ENCODE measurements at places on chromosomes 2 and 18.

DNA sequence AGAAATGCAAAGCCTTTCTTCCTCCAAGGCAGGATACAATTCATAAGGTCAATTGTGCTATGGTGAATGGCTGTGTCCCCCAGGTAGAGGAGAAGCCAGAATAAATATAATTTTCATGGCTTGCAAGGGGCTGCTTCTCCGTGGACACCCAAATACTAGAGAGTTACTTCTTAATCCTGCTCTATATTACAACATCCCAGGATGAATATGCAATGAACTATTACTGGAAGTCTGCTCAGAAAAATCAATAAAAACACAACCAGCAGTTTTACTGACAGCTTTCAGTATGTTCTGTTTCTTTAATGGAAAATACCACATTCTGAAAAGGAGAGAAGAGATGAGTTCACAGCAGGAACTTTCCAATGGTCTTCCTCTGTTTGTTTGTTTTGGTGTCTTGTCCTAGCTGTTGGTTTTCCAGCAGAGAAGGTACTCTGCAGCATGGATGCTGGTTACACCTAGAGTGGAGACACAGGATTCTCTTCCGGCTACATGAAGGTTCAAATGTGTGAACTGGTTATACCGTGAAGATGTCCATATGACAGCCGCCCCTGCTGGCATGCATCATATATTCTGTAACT is 213.0 kb downstream of the PID1 start:
- DNase-seq, result no peak

- DNase-seq, result peak; percentile 12
Measured at GRCh38 chr2:140550821-140551220, 1580.0 kb downstream of the LRP1B start.

GRCh38 chr2:233822781-233823730 is 31.3 kb downstream of the HJURP start:
- DNase-seq, result no peak

- no peak for DNase-seq
Measured at GRCh38 chr2:55901941-55902340, 21.6 kb downstream of the EFEMP1 start.

DNA sequence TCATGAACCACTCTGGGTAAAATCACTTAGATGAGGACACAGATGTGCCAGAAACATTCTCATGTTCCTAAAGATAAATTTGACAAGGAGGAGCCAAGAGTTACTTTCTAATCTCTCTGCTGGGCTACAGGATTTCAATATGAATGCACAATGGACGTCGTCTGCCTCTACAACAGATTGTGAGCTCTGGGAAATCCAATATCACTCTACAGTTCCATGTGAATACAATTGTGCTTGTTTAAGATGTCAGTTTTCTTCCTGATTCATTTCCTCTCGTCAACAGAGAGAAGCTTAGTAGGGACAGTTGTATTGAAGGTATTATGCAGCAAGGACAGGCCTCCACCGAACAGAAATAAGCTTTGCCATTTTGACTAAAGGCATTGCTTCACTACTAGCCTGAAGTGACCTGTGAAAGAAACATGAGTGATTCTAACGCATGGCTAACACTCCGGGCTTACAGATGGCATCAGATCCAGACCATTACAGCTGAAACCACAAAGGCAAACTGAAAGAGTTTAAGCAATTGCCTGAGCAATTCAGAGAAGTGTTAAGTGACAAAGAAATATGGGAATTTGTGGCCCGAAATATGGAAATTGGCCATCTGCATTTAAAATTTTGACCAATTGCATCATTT is 1591.5 kb downstream of the LRP1B start:
- DNase-seq, result no peak

DNA sequence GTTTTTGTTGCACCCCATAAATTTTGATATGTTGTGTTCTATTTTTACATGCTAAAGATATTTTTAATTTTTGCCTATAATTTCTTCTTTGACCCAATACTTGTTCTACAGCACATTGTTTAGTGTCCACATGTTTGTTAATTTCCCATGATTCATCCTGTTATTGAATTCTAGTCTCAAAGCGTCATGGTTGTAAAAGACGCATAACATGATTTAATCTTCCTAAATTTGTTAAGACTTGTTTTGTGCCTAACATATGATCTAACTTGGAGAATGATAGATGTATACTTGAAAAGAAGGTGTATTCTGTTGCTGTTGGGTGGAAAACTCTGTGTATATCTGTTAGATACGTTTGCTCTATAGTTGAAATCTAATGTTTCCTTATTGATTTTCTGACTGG is 27.1 kb upstream of the SULT1C3 start:
- no peak for DNase-seq

GRCh38 chr2:107320881-107321280 is 434.9 kb upstream of the ST6GAL2 start:
- DNase-seq, result no peak

DNA sequence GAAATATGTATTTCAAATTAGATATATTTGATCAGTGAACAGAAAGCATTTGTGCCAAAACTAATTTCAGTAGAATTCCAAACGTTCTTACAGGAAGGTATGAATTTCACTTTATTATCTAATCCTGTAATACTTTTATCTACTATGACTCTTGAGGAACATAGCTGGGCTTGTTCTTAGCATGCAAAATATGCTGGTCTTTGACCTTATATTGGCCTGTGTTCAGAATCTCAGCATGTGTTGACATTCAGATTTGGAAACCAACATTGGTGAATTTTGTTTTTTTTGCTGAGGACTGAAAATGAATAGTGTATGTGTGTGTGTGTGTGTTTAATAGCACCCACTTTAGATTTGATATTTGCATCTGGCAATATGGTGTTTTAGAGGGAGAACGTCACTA is 112.2 kb downstream of the MEIS1 start:
- no peak for DNase-seq

GRCh38 chr2:186887107-186888090 is 38.4 kb upstream of the ZSWIM2 start:
- no peak for DNase-seq

- DNase-seq, result no peak
Measured at GRCh38 chr18:27249933-27250332, 64.8 kb upstream of the CHST9 start.

DNA sequence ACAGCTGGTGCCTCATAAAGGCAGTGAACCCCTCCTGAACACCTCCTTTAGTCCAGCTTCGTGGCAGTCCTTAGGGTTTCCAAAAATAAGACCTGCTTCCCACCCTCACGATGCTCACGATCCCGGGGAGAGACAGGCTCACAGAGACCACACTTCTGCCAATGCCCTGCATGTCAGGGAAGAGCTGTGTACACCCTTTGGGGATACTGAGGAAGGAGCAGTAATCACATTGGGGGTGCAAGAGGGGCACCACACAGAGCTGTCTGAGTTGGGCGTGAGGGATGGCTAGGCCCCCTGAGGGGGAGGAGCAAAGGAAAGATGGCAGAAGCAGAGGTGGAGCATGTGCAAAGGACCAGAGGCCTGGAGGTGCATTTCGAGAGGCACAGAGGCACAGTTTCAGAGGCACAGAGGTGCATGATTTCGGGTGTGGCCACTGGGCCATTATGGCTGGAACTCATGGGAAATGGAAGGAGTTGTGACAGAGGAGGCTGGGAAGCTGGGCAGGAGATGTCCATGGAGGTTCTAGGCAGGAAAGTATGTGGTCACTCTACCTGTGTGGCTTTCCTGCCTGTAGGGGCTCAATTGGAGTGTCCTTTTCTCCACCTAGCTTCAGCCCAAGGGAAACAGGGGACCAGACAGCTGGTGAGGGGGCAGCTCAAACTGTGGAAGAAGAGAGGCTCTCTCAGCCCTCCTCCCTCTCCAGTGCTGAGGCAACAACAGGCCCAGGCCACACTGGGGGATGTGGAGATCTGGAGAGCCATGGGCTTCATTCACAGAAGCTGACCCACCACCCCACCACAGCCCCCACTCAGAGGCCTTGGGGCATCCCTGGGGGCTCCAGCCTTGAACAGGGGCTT is 115.9 kb downstream of the CAPN13 start:
- DNase-seq, result no peak

- no peak for DNase-seq
Measured at GRCh38 chr2:199602271-199602895, 144.6 kb upstream of the SATB2 start.

DNA sequence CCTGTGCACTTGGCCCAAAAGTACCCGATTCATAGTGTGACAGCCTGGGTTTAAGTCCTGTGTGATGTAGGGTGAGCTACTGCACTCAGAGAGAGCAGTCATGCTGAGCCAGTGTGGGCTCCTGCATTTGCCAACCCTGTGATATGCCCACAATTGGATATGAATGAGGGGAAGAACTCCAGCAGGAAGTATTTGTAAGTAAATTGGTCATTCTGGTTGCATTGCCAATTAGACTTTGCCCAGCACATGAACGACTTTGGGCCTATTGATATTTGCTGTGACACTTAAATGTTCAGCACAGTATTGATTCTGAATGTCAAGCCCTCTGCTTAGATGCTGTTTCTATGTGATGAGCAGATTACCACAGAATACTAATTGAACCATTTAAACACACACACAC is 570.9 kb downstream of the PIK3C3 start:
- DNase-seq, result no peak

- no peak for DNase-seq
Measured at GRCh38 chr18:79770501-79770815, 27.3 kb upstream of the KCNG2 start.

GRCh38 chr2:105889046-105889445 is 144.3 kb downstream of the NCK2 start:
- DNase-seq, result no peak

DNA sequence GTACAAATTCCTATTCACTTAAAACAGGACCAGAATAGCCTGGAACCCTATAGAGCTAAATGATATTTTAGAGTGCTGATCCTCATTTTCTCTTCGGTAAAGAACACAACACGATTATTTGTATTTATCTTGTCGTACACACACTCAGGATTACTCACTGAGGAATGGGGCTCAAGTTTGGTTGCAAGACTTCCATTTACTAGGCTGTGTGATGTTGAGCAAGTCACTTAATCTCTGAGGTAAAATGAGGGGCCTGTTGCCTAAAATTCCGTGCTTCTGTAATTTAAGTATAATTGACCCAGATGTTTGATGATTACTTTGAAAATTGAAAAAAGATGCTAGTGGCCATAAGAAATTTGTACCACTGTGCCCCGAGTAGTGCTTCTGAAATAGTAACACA is 42.6 kb upstream of the MAP4K3 start:
- no peak for DNase-seq

DNA sequence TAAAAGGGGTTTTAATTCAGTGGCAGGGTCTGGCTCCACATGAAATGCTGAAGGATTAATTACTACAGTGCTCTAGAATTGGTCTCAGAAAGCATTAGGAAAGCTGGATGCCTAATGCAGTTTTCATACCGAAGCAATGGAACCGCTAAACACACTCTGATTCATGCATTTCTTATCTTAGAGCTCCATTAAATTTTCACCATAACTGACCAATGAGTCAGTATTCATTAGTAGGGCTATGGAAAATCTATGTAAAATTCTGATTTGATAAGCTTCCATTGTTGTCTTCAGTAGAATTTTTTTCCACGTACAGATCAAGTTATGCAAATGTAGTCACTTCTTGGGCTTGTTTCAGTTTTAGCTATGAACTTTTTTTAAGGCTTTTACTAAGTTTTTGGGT is 359.9 kb downstream of the ARHGAP15 start:
- no peak for DNase-seq

GRCh38 chr2:188399159-188399558 is 107.5 kb downstream of the GULP1 start:
- DNase-seq, result no peak

- DNase-seq, result no peak
Measured at GRCh38 chr18:10497206-10497749, 28.5 kb upstream of the NAPG start.

GRCh38 chr2:166468124-166469024 is 25.7 kb downstream of the SCN7A start:
- no peak for DNase-seq

- no peak for DNase-seq
Measured at GRCh38 chr2:62343636-62344337, 147.9 kb downstream of the B3GNT2 start.

GRCh38 chr2:202237787-202238233 is 587 bp downstream of the SUMO1 start:
- peak; percentile 49 for DNase-seq

- no peak for DNase-seq
Measured at GRCh38 chr2:109005686-109006204, 16.7 kb upstream of the EDAR start.

- no peak for DNase-seq
Measured at GRCh38 chr2:173612354-173612753, 257.7 kb downstream of the CDCA7 start.

DNA sequence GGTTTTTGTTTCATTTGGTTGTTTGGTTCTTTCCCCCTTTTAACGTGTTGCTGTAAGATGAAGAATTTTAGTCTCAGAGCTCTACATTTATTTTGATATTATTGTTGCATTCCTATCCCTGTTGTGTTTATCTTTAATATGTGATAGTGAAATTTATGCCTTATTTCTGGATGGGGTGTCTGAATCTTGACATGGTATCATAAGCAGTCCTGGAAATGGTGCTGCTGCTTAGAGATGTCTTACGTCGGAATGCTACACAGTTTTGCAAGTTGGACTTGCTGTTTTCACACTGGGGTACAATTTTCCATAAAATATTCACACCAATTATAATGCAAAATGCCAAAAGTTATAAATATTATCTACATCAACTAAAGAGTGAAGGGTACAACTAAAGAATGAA is 164.0 kb downstream of the GPD2 start:
- no peak for DNase-seq

DNA sequence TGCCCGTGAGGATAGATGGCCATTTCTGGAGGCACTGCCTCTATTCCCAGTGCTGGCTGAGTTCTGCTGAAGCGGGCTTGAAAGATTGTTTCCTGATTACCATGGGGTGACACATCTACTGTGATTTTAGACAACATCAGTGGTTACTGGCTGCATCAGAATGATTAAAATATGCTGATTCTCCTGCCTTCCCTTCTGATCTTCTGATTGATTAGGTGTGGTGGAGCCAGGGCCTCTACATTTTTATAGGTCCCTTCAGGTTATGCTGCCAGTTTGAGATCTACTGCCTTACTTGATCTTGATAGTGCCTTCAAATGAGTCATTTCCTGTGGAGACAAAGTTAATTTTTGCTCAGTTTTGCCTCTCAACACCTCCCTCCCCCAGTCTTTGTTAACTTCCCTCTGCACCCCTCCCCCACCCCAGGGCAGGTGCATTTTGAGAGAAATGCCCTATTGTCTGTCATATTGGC is 31.6 kb upstream of the SNORC start:
- no peak for DNase-seq

DNA sequence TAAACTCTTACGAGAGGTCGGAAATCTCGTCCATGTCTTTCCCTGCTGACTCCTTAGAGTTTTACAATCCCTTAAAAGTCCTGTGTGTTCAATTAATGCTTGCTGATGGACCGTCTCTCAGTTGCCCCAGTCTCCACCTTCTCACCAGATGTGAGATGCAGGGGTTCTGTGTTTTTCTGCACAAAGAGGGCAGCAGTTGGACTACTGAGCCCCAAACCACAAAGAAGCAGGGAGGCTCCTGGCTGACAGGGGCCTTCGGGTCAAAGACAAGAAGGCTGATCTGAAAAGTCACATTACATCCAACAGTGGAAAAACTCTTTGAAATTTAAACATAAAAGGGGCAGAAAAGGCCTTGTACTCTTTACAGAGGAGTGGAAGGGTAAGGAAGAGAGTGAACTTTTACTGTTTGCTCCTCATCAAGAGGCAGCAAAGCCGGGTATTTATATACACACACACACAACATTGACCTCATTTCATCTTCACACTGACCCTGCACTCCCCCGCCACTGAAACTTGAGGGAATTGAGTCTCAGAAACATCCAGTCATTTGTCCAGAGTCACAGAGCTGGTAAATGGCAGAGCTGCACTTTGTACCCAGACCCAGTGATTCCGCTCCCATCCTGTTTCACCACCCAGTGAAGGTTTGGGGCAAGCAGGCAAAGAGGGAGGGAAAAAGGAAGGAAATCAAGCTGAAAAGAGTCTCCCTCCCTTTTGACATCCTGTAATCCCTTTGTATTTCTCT is 23.7 kb downstream of the MRPL33 start:
- no peak for DNase-seq
